ENCODE measurements at places on chromosomes 12 and 14. TPM values are rescaled to one million over a fixed set of nuclear protein-coding genes. Genes with fewer than 3 reads are reported as not detected.

Gene JPH4
- total RNA-seq = not detected

Gene SLCO1C1
- 0.31 TPM for total RNA-seq

Gene ADAM20
- total RNA-seq = 0.59 TPM

Gene IQSEC3
- total RNA-seq = 0.39 TPM

Gene NKX2-8
- not detected for total RNA-seq

Gene DAO
- not detected for total RNA-seq

Gene WNT5B
- total RNA-seq = 1.5 TPM

Gene RAB5B
- total RNA-seq = 108 TPM

Gene TAS2R43
- total RNA-seq = 0.35 TPM

Gene FRMD6
- total RNA-seq = 7.9 TPM

Gene KIF5A
- 0.11 TPM for total RNA-seq

Gene YARS2
- 8.3 TPM for total RNA-seq

Gene PLEK2
- total RNA-seq = 2.1 TPM

Data from right atrium auricular region (tissue), 2 donors.